ENCODE measurements at places on chromosomes 5 and 9.

GRCh38 chr9:125663127-125663526 lies 43.9 kb downstream of the MAPKAP1 start:
- H3K27me3 ChIP-seq = no peaks in the 10 kb centered on the region
- H3K4me1 ChIP-seq = peaks cover 2% of the 10 kb centered on the region
- no peaks in the 10 kb centered on the region for H3K36me3 ChIP-seq
- H3K27ac ChIP-seq = no peak overlapping the region

DNA sequence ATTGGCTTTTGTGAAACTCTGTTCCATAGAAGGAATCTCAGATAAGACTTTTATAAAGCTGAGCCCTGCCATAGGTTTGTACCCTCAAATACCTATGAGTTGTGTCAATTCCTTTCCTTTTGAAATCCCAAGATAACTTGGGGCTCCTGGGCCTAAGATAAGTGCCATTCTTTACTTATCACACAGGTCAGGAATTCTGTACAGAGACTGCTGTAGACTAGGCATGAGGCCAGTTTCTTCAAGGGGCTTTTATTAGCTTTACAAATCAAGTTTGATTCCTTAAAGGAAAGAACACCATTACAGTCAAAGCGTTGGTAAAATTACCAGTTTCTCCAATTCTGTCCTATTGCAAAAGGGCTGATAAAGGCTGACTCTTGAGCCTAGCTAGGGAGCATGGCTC lies 39.2 kb downstream of the SHC3 start:
- H3K27ac ChIP-seq = no peak overlapping the region
- peaks cover 24% of the 10 kb centered on the region for H3K4me1 ChIP-seq
- no peak overlapping the region for H3K4me3 ChIP-seq
- H3K27me3 ChIP-seq = no peaks in the 10 kb centered on the region
- DNase-seq = no peak

GRCh38 chr5:116514421-116514970 lies 60.1 kb downstream of the SEMA6A start:
- no peak overlapping the region for H3K4me3 ChIP-seq
- H3K4me1 ChIP-seq = no peaks in the 10 kb centered on the region
- H3K27me3 ChIP-seq = no peaks in the 10 kb centered on the region
- H3K27ac ChIP-seq = no peak overlapping the region
- H3K36me3 ChIP-seq = no peaks in the 10 kb centered on the region

DNA sequence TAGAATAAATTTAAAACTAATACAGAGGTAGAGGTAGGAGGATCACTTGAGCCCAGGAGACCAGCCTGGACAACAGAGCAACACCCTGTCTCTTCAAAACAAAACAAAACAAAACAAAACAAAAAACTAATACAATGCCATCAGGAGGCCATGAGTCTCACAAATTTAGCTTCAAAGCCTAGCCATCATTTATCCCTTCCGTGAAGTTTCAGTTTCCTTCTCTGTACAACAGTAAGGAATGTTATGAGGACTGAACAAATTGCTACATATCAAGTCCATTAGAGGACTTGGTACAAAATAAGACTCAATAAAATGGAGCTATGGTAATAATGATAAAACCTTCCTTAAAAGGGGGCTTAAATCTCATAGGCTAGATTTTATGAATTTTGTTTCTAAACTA lies 60.8 kb downstream of the MAPKAP1 start:
- H3K36me3 ChIP-seq = no peaks in the 10 kb centered on the region
- H3K27me3 ChIP-seq = no peaks in the 10 kb centered on the region
- H3K27ac ChIP-seq = no peak overlapping the region
- H3K4me3 ChIP-seq = peak overlapping the region; percentile 2

- no peaks in the 10 kb centered on the region for H3K27me3 ChIP-seq
- H3K27ac ChIP-seq = no peak overlapping the region
- no peak for DNase-seq
- H3K36me3 ChIP-seq = no peaks in the 10 kb centered on the region
Observed at GRCh38 chr5:178569485-178569884, 20.7 kb downstream of the COL23A1 start.

DNA sequence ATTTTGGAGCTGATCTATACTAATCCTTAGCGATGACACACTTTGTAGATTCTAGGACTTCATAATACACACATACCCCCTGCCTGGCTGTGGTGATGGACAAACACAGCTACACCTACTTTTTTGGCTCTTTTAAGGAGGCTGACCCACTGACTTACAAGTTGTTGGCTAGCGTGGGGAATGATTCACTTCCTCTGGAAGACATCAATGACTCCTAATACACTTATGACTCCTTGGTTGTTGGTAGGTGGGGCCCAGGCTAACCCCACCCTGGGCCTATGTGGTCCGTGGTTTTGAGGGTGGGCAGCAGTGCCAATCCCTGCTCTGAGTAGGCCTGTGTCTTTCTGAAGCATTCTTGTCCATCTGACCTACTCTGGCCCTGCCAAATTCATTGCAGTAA lies 144.4 kb downstream of the SLC12A2 start:
- no peak for DNase-seq
- no peak overlapping the region for H3K27ac ChIP-seq
- no peaks in the 10 kb centered on the region for H3K36me3 ChIP-seq
- H3K27me3 ChIP-seq = no peaks in the 10 kb centered on the region
- no peaks in the 10 kb centered on the region for H3K4me1 ChIP-seq

DNA sequence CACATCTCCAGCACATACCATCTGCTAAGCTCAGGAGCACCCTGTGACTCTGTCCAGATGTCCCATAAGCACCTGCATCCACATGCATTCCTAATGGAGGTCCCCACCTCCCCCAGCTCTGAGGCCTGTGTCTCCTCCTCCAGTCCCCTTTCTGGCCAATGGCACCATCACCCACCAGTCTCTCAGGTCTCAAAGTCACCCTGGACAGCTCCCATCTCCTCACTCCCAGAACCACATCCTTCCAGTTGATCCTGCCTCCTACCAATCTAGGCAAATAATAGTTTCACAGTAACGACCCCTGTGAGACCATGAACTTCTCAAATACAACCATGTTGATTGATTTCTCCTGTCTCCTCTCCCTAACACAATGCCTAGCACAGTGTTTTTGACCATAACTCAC lies 40.1 kb downstream of the GGTA1 start:
- no peaks in the 10 kb centered on the region for H3K36me3 ChIP-seq
- peak; percentile 46 for DNase-seq
- H3K27ac ChIP-seq = no peak overlapping the region
- no peaks in the 10 kb centered on the region for H3K27me3 ChIP-seq
- no peaks in the 10 kb centered on the region for H3K4me1 ChIP-seq
- no peak overlapping the region for H3K4me3 ChIP-seq
